ENCODE measurements at places on chromosomes 12 and 14. TPM values are rescaled to one million over a fixed set of nuclear protein-coding genes. Genes with fewer than 3 reads are reported as not detected.

Gene HCAR2
- total RNA-seq = not detected

Gene RAD52
- 21.8 TPM for total RNA-seq

Gene RAB35
- 81.3 TPM for total RNA-seq

Gene ADCY4
- total RNA-seq = 1.6 TPM

Data from activated CD8-positive, alpha-beta memory T cell treated with anti-CD3 and anti-CD28 coated beads, Interleukin-2, amount 10 ng/mL, durations not matched to agents 7 days and 5 days (primary cell).